Retinal pigment epithelial cell (primary cell): ENCODE measurements at places on chromosomes 6 and 20.
A peak's percentile ranks its signal among the peaks of the same experiment; 100 is the strongest.

- DNase-seq, result no peak
Measured at GRCh38 chr20:24990810-24991252, 1.7 kb downstream of the APMAP start.

- DNase-seq, result no peak
Measured at GRCh38 chr6:122079916-122080315, 319.5 kb upstream of the HSF2 start.

DNA sequence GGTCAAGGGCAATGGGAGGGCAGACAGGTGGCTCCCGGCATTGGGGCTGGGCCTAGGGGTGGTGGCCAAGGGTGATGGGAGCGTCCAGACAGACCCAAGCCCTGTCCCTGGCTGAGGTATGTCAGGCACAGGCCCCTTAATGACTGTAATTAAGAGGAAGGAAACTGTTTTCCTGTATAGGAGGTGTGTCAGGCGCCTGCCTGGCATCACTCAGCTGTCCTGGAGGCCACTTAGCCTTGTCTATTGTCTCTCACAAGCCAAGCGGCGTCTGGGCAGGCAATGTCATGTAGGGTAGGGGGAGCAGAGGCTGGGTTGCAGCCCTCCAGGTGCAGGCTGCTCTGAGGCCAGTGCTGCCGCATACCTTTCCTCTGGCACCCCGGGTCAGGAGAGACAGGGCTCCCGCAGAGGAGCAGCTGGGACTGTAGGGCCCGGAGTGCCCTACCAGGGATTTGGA, 3.9 kb upstream of the FAM83C start:
- DNase-seq, result no peak

DNA sequence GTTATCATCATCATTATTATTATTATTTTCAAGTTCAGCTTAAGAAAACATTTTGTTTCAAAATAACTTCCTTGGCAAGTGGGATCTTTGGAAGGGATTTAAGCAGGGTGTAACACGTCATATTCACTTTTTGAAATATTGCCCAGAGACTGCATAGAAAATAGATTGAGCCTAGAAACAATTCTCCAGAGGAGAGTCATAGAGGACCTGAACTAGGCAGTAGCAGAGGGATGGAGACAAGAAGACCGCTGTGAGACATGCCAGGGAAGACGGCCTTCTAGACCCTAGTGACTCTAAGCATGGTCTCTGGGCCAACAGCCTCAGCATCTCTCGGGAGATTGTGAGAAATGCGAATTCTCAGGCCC, 55.5 kb downstream of the EDN1 start:
- no peak for DNase-seq

DNA sequence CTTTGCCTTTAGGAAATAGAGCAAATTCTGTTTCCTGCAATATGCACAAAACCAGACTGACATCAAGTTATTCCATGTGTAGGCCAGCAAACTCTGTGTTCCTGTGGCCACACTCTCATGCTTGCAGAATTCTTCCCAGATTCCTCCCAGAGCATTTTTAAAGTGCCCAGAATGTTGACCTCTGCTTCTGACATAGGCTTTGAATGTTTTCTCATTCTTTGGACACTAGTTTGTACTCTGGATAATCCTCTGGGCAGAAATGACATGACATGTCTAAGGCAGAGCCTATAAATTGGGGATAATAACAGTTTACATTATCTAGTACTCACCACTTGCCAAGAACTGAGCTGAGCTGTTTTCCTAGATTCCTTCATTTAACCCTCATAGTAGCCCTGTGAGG, 9.2 kb upstream of the EFHC1 start:
- DNase-seq, result no peak

DNA sequence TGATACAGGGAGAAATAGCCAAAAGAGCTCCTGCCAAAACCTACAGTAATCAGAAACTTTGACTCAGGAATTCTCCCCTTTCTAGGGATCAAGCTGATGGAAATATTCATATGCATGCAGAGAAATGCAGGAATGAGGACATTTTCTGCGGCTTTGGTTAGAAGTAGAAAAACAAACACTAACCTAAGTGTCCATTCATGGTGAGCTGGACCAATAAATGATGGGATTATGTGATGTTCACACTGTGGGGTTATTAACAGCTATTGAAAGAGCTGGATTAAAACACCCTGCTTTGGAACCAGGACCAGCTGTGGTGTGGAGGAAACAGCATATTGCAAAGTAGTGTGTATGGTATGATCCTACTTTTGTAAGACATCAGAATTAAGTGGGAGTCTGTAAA, 143.1 kb downstream of the SYCP2 start:
- no peak for DNase-seq

DNA sequence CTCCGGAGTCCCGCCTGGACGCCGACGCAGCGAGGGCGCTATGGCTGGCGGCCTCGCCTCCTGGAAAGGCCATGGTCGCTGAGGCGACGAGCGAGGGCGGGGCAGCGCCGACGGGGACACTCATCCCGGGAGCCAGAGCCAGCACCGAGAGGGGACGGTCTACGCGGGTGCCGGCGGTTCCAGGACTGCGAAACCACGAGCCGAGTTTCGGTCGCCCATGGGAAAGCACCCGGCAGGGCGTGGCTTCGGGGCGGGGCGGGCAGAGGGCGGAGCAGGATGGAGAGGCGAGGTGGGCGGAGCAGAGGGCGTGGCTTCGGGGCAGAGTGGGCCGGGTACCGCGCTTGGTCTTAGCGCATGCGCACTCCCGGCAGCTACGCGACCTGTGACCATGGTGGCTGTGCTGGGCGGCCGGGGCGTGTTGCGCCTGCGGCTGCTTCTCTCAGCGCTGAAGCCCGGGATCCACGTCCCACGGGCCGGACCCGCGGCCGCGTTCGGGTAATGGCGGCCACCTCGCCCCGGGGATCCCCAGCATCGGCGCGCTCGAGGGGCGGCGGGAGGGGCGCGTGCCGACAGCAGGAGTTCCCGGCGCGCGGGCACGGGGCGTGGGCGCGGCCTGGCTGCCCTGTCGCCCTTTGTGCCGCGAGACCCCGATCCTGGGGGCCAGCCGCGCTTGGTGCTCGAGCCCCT, at the start of gene BPHL:
Gene BPHL, plus strand, starts transcription at position 359 of the 687 bp plus-strand sequence. Its CDS starts 30 bp downstream, at position 389.
- peak; percentile 66 for DNase-seq

DNA sequence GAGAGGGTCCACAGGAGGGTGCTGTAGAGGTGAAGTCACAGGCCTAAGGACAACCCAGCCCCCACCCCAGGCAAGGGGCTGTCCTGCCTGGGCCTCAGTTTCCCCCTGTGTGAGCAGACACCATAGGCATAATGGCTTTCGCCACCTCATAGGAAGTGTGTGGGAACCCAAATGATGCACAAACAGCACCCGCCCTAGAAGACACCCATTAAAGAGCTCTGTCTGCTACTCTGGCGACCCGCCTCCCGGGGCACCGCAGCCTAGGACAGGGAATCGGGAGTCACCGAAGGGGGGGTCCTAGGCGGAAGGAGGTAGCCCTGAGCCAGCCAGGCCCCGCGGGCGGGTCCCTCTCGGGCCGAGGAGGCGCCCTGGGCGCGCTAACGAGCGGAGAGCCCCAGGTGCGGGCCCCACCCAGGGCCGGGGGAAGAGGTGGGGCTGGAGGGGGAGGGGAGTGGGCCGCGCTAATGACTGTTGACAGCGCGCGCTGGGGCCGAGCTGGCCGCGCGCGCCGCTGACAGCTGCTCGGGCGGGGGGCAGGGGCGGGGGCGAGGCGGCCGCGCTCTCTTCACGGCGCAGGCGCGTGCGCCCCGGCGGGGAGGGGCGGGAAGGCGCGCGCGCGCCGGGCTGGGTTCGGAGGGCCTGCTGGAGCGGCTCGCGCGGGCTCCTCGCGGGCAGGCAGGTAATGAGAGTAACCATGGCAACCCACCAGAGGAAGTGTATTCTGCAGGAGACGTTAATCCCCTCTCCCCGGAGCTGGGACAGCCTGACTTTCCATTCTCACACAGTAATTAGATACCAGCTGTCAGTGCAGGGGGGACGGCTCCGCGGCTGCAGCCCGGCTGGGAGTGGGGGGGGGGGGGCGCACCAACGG, 48.9 kb downstream of the NOL4L start:
- no peak for DNase-seq

- no peak for DNase-seq
Measured at GRCh38 chr6:159106627-159107241, 61.9 kb upstream of the TAGAP start.

DNA sequence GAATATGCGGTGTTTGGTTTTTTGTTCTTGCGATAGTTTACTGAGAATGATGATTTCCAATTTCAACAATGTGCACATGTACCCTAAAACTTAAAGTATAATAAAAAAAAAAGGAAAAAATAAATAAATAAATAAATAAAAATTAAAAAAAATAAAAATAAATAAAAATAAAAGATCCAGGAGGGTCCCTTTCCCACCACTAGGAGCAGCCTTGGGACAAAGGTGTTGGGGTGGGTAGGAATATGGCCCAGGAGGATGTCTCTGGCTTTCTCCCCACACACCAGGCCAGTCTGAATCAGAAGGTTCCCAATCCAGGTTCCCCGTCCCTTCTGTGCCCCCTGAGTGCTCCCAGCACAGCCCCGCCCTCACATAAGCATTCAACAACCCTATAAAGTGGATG, 9.5 kb downstream of the LRFN2 start:
- DNase-seq, result no peak

DNA sequence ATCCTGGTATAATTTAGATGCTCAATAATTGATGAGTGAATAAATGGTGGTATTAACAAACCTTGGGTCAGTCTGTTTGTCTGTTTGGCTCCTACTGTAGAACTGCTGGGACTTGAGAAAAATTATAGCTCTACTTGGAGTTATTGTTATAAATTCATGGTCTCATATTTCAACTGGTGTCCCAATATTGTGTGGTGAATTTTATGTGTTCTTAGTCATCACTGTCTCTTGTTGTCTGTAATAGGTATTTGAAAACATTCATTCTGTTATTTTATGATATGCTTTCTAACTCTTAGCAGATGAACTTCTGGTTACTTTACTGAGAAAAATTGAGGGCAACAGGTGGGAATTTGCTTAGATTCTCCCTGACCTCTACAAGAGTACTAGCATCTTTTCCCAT, 221.4 kb downstream of the CDKAL1 start:
- DNase-seq, result no peak

DNA sequence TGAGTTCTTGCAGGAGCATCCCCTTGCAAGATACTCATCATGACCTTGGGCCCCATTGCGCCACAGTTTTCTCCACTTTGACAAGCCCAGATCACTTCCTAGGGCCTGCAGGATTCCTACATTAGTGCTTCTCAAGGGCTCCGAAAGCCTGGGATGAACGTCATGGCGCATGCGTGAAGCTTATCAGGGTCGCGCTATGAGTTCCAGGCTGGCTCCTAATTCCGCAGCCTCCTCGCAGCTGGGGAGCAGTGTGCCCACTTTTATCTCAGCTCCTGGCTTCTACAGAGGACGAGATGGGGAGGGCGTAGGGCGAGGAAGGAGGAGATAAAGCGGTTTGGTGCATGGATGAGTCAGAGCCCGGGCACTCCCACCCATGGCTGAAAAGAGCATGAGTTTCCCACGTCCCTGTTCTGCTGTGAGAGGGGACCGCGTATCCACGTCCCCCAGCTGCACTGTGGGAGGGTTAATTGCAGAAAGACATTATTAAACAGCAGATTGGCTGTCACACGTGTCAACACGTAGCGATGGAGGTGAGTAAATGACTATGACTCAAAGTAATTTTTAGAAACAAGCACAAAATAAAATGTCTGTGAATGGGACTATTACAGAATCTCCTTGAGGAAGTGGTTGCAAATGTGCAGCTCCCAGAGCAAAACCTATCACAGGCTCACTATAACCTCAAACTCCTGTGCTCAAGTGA, 72.9 kb upstream of the DSP start:
- DNase-seq, result no peak

DNA sequence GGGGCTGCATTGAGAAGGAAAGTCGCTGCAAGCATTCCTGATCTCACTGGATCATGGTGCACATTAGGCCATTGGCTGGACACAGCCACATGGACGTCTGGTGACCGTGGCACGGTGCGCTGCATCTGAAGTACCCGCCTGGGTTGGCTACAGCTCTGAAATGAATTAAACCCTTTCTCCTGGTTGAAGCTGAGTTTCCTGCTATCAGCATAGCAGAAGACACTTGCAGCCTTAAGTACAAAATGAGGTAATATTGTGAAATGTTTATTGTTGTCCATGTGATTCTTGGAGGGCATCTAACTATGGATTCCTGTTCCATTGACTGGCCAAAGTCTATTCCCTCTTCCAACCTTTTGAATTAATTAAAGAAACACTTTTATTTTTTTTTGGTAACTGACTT, 89.8 kb upstream of the ADTRP start:
- no peak for DNase-seq
